Lower lobe of right lung (tissue), 2 donors: ENCODE measurements at places on chromosomes 12 and 14. TPM values are rescaled to one million over a fixed set of nuclear protein-coding genes. Genes with fewer than 3 reads are reported as not detected.

DNA sequence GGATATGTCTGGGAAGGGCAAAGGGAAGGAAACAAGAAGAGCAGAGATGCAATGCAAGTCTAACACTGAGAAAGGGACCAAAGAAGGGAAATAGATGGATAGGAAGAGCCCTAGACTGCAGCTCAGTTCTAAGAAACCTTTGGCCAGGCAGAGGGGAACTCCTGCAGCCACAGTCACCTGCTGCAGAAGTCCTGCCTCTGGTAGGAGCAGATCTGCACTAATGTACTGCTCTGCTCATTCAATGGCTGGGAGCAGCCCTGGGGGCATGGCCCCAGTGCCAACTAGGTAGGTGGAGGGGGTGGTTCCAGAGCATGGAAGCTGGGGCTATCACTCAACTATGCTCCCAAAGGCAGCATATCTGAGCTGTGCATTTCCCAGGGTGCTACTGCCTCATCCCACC is 388.9 kb downstream of the PCNX1 start:
- no peaks in the 10 kb centered on the region for H3K4me1 ChIP-seq
- H3K27ac ChIP-seq, result no peak overlapping the region
- H3K4me3 ChIP-seq, result no peak overlapping the region
- DNase-seq, result no peak
- H3K36me3 ChIP-seq, result no peaks in the 10 kb centered on the region

The BAZ2A gene
- total RNA-seq, result 112 TPM

DNA sequence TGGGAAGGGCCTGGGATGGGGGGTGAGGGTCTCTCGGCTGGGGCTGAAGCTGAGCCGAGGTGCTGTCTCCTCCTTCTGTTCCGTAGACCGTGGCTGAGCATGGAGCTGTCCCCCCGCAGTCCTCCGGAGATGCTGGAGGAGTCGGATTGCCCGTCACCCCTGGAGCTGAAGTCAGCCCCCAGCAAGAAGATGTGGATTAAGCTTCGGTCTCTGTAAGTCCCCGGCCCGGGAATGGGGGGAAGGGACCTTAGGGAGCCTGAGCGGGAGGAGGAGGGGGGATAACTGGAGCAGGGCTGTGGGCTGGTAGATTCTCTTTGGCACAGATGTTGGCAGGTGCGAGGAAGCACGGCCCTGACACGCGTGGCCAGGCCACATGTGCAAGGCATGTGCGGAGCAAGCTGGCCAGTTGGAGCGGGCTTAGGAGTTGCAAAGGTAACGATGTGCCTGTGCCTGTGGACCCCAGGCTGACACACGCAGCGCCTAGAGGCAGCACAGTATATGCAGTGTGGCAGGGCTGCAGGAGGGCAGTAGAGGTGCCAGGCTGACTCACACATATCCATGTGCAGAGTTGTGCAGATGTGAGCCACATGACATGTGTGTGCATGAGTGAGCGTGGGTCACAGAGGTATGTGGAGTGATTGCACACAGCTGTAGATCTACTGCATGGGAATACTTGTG is 512 bp downstream of the PDE1B start:
- H3K27ac ChIP-seq, result no peak overlapping the region
- peak overlapping the region; percentile 48 for H3K4me3 ChIP-seq
- peaks cover 35% of the 10 kb centered on the region for H3K27me3 ChIP-seq
- H3K4me1 ChIP-seq, result peaks cover 14% of the 10 kb centered on the region
- H3K36me3 ChIP-seq, result no peaks in the 10 kb centered on the region

DNA sequence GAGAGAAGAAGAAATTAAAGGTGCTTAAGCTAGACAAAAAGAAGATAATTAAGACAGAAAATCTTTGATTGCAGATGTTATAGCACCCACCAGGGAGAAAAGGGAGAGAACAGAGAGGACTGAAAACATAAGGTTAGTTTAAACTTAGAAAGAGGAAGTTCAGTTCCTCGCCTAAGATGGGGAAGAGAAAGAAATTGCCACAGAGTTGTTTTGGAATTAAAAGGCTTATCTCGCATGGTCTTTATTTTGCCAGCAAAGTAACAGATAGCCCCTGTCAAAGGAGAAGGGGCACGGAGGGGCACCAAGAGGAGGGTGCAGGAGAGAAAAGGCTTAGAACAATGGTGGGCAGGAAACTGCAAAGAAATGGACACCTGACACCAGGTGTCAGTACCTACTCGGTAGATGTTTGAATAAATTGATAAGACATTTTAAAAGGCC is 17.8 kb upstream of the OXA1L start:
- no peaks in the 10 kb centered on the region for H3K27me3 ChIP-seq
- H3K4me1 ChIP-seq, result no peaks in the 10 kb centered on the region
- H3K4me3 ChIP-seq, result no peak overlapping the region
- DNase-seq, result no peak

DNA sequence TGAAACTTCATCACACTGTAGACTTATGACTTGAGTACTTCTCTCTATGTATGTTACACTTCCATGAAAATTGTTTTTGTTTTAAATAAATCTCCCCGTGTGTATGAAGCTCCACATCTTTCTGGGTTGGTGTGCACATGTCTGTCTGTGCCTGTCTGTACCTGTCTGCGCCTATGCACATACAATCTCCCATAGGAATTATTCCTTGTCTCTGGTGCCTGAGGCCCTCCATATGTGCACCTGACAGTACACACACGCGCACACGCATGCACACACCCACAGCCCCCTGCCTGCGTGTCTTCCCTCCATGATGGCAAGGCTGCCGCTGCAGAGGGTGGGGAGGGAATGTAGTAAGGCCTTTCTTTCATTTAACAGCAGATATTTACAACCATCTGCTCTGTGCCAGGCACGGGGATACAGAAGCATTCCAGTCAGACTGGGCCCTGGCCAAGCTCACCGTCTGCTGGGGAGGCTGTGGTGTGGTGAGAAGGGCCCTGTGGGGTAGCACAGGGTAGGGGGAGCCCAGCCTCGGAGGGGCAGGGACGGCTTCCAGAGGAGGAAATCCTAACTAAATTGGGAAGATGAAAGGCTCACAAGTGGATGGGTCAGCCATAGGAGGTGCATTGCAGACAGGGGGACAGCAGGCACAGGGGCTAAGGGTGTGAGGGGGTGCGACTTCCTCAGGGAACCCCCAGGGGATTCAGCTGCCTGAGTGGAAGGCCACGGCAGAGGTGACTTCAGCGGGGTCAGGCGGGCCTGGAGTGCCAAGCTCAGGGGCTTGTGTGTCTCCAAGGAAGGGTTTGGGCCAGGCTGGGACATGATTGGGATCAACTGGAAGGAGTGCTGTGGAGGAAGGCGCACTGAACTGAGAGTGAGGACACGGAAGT is 26.1 kb downstream of the KRT8 start:
- no peak overlapping the region for H3K4me3 ChIP-seq
- no peak overlapping the region for H3K27ac ChIP-seq
- H3K4me1 ChIP-seq, result peaks cover 24% of the 10 kb centered on the region
- peaks cover 8% of the 10 kb centered on the region for H3K27me3 ChIP-seq

The P2RX2 gene
- 0.56 TPM for total RNA-seq

DNA sequence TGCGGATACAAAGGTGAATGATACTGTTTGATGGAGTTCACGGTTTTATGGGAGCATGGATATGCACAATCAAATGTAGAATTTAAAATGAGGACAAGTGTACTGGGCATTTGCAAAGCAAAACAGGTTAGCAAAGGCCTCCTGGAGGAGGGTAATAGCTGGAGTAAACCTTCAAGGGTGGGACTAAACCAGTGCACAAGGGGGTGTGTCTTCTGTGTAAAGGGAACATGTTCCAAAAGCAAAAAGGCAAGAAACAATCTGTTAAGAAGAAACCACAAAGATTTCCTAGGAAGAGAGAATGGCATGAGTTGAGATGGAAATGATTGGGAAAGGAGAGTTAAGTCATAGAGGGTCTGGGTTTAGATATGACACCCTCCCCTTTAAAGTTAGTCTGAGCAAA is 109.2 kb upstream of the SLCO1C1 start:
- H3K27ac ChIP-seq, result no peak overlapping the region
- no peaks in the 10 kb centered on the region for H3K4me1 ChIP-seq
- H3K36me3 ChIP-seq, result no peaks in the 10 kb centered on the region
- no peak overlapping the region for H3K4me3 ChIP-seq
- H3K27me3 ChIP-seq, result no peaks in the 10 kb centered on the region

The CCDC197 gene
- total RNA-seq, result not detected

The C12orf42 gene
- total RNA-seq, result not detected

GRCh38 chr12:96218989-96219678 is 25.0 kb downstream of the ELK3 start:
- H3K27ac ChIP-seq, result peak overlapping the region; percentile 71
- no peak for DNase-seq
- no peak overlapping the region for H3K4me3 ChIP-seq
- H3K27me3 ChIP-seq, result no peaks in the 10 kb centered on the region

DNA sequence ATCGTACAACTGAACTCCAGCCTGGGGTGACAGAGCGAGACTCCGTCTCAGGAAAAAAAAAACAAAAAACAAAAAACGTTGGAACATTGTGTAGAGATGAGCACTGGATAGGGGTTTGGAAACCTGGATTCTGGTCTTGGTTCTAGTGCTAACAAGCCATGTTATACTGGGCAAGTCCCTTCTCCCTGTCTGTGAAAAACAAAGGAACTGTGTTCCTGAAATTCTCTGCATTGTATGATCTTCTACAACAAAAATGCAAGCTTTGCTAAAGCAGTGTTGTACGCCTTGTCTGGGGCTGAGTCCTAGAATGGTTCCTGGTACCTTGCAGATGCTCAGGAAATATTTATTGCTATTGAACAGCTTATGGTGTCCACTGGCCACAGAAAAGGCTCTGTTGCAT is 13.4 kb downstream of the GPRC5D start:
- H3K4me3 ChIP-seq, result no peak overlapping the region
- H3K27ac ChIP-seq, result no peak overlapping the region
- H3K27me3 ChIP-seq, result no peaks in the 10 kb centered on the region
- no peaks in the 10 kb centered on the region for H3K4me1 ChIP-seq
- H3K36me3 ChIP-seq, result no peaks in the 10 kb centered on the region

The OR5AU1 gene
- total RNA-seq, result not detected

DNA sequence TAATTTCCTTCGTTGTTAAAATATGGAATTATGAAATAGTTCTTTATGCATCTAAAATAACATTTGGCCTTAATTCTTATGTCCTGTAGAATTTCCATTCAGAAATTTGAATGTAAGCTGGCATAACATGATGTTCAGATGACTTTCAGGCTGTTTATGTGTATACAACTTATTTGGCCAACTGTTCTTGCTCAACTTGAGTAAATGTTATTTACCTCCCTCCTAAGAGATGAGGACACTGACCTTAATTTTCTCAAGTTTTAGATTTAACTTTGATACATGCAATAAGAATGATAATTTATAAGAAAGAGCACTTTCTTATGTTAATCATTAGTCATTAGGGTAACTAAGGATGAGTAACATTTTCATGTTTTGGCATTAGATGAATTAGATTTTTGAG is 365.4 kb downstream of the AEBP2 start:
- no peak overlapping the region for H3K27ac ChIP-seq
- no peak overlapping the region for H3K4me3 ChIP-seq
- H3K36me3 ChIP-seq, result no peaks in the 10 kb centered on the region
- no peaks in the 10 kb centered on the region for H3K4me1 ChIP-seq
- no peaks in the 10 kb centered on the region for H3K27me3 ChIP-seq

- no peak for DNase-seq
- H3K27ac ChIP-seq, result no peak within 1 kb of the TSS
- H3K36me3 ChIP-seq, result no peaks in the 10 kb centered on the region
Measured at GRCh38 chr12:122730215-122731014, at the start of gene HCAR1. TSS of gene HCAR1 (minus strand) at chr12:122730844. CDS start at chr12:122730339, 505 bp downstream.

DNA sequence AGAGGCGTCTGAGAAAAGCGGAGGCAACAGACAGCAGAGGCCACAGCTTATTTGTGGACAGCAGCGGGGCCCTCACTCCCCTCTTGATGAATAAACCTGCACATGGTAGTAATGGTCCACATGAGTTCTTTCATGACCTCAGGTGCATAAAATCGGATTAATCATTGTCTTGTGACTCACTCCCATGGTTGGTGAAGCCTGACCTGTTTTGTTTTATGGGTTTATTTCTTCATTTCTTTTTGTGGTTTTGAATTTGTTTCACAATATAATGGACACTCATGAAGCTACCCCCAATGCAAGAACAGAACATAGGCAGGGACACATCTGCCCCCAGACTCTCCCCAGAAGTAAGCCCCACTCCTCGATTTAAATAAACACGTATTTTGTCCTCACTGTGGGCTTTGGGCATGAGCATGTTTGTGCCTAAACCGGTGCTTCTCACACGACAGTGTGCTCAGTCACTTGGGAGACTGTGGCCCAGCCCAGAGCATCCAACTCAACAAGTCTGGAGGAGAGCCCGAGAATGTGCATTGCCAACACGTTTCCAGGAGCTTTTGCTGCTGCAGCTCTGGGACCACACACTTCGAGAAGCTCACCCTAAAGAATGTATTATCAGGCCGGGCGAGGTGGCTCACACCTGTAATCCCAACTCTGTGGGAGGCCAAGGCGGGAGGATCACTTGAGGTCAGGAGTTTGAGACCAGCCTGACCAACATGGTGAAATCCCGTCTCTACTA is 116.1 kb downstream of the SCARB1 start:
- no peak overlapping the region for H3K27ac ChIP-seq
- H3K27me3 ChIP-seq, result no peaks in the 10 kb centered on the region
- DNase-seq, result no peak

DNA sequence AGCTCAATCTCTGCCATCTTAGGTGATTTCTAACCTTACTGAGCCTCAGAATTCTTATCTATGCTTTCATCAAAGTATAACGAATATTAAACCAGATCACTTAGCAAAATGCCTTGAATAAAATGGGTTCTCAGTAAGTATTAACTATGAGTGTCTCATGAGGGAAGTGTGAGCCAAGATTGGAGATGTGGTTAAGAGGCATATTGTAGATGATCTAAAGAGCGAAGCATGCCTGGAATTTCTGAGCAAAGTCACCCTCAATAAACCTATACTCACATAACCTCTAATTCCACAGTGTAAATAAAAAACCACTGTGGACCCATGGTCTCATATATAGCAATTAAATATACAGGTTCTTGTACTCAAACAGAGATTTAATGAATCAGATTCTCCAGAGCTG is 193.1 kb upstream of the FSCB start:
- H3K36me3 ChIP-seq, result no peaks in the 10 kb centered on the region
- H3K27me3 ChIP-seq, result no peaks in the 10 kb centered on the region
- no peak overlapping the region for H3K27ac ChIP-seq
- no peaks in the 10 kb centered on the region for H3K4me1 ChIP-seq

The SYCP3 gene
- total RNA-seq, result 0.71 TPM

DNA sequence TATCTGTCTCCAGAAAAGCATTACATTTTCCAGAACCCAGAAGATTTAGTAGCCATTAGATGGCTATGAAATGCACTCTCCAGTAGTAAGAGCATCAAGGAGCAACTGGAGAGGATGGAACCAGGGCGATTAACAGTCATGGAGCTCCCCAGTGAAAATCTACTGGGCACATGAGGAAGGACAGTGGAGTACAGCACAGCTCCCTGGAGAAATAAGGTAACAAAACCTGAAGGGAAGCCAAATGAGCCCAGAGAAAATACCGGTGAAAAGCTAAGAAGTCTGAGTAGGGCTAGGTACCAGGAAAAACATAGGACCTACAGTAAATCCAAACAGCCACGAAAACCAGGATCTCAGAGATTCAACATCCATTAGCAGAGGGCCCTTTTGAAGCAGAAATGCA is 21.6 kb downstream of the SOX5 start:
- H3K36me3 ChIP-seq, result no peaks in the 10 kb centered on the region
- no peaks in the 10 kb centered on the region for H3K27me3 ChIP-seq
- DNase-seq, result no peak
- H3K27ac ChIP-seq, result no peak overlapping the region
- H3K4me1 ChIP-seq, result no peaks in the 10 kb centered on the region
